NCI-H2029 treated with DMSO at 0.1 percent for 48 hours (cell line): ENCODE measurements at places on chromosomes 2 and 18.

DNA sequence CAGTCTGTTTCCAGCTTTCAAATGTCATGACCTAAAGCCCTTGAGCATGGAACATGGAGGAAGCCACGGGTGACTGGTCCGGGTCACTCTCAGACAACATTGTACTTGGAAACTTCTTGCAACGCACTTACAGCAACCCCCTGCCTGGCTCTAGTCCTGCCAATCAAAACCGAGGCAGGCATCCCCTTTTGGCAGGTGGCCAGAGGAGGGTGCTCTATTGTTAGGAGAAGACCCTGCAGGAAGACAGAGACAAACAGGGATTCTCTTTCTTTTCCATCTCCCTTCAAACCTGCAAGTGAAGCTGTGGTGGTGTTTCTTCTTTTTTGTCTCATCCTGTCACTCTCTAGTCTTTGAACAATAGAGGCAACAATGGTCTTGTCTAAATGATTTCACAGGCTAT lies 667.2 kb downstream of the ZEB2 start:
- DNase-seq = no peak

- no peak for DNase-seq
These were observed 47.1 kb downstream of the GPR39 start for GRCh38 chr2:132463719-132464118.

DNA sequence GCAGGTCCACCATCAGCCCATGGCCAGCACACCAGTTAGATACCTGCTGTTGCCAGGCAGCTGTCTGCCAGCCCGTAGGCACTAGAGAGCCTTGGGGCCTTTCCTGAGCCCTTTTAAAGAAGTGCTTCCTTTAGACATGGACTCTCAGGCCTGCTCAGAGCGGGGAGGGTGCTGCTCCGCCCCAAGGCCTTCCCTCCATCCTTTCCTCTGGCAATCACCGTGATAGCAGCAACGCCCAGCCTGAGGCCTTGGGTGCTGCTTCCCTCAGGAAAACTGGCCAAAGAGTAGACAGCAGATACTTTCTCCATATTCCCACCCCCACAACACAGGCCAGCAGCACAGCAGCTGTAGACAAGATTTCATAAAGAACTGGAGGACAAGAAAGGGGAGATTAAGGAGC lies 22.3 kb upstream of the C1QL2 start:
- no peak for DNase-seq

DNA sequence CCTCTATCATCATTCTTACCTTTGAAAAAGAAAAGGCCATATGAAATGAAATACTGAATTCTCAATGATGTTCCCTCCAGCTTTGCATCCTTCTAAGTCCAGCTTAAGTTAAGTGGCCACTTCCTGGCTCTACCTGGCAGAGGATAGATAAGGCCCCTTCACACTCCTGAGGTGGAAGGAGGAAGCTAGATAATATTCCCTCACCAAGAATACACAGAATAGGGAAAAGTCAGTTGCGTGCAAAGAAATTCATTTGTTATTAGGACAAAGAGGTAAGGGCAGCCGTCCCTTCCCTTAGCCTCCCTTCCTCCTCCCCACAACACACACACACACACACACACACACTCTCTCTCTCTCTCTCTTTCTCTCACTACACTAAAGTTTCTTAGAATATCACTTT lies 37.5 kb downstream of the OLA1 start:
- no peak for DNase-seq

DNA sequence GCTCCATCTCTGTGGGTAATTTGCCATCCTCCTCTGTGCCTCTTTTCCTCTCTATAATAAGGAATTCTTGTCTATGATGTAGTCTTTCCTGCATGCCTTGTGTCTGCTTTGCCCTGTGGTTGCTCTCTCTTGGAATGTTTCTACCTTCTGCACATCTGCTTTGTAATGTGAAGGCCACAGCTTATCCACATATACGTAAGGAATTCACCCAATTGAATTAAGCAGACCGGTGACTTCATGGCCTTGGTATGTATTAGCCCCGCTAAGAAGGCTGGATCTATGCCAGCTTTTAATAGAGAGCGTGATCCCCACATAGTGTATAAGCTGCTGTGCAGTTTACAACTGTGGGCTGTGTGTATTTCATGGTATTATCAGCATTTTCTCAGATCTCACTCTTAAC lies 274.7 kb downstream of the RNF144A start:
- DNase-seq = no peak

- no peak for DNase-seq
These were observed 14.8 kb downstream of the ERBB4 start for GRCh38 chr2:212523756-212524155.

- DNase-seq = no peak
These were observed 349.0 kb downstream of the CMPK2 start for GRCh38 chr2:6516674-6517073.
